Body of pancreas (tissue), 4 donors: ENCODE measurements at places on chromosomes 3 and 15.

- peak; percentile 50 for DNase-seq
Measured at GRCh38 chr3:65751123-65751700, 287.5 kb downstream of the MAGI1 start.

- DNase-seq, result no peak
Measured at GRCh38 chr15:80788536-80788935, 9.4 kb downstream of the CEMIP start.

- no peak for DNase-seq
Measured at GRCh38 chr15:51025454-51025846, 69.3 kb downstream of the TNFAIP8L3 start.

GRCh38 chr3:139695426-139696313 lies 17.9 kb upstream of the NMNAT3 start:
- DNase-seq, result no peak

- peak; percentile 71 for DNase-seq
Measured at GRCh38 chr15:45377609-45378148, 665 bp downstream of the GATM start.
